Right atrium auricular region (tissue), 2 donors: ENCODE measurements at places on chromosomes 3 and 15. TPM values are rescaled to one million over a fixed set of nuclear protein-coding genes. Genes with fewer than 3 reads are reported as not detected.

The MORC1 gene
- total RNA-seq: not detected

The GRM7 gene
- total RNA-seq: not detected

DNA sequence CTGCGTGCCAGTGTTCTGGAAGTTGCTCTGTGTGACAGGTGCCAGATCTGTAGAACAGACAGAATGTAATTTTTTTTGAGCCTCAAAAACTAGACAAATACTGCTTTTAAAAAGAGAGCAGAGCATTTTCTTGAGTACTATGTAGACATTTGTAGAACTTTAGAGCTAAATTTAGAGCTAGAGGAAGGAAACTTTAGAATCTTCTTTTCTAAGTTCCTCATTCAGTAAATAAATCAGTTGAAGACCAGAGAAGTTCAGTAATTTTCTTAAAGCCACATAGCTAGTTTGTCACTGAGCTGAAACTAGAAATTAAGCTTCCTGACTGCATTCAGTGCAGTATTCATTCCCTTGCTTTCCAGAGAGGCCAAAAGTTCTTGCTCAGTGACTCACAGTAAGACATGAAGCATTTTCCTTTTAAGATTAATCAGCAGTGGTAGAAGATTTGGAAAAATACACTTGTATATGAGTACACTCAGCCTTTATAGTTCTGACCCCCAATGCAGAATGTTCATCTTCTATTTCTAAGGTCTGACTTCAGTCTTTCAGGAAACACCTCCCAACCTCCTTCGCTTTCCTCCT is 83.6 kb upstream of the TSEN2 start:
- DNase-seq: no peak
- H3K27ac ChIP-seq: no peak overlapping the region
- H3K4me1 ChIP-seq: no peaks in the 10 kb centered on the region
- H3K4me3 ChIP-seq: no peak overlapping the region
- no peaks in the 10 kb centered on the region for H3K27me3 ChIP-seq

DNA sequence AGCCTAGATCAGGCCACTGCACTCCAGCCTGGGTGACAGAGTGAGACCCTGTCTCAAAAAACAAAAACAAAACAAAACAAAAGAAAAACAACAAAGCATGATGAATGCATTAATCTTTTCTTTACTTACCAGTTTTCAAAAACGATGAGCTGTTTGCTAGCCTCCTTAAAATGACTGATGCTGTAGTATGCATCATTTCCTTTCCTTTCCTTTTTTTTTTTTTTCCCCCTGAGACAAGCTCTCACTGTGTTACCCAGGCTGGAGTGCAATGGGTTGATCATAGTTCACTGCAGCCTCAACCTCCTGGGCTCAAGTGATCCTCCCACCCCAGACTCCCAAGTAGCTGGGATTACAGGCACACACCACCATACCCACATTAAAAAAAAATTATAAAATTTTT is 202.0 kb downstream of the ADAMTSL3 start:
- no peaks in the 10 kb centered on the region for H3K27me3 ChIP-seq
- H3K27ac ChIP-seq: no peak overlapping the region
- no peak for DNase-seq

DNA sequence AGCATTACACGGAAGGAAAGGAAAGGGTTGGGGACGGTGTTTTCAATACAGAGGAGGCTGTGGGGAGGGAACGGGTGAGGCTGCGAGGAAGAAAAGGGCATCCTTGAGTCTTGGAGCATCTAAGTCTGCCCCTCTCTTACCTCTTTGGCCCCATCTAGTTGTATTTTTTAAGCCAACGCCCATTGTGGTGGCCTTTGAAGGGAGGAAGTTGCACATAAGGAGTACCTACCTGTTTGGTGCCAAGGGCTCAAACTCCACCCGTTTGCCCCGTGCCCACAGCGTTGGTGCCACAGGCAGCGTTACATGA is 146.1 kb upstream of the UMPS start:
- H3K27me3 ChIP-seq: no peaks in the 10 kb centered on the region
- no peak for DNase-seq
- no peaks in the 10 kb centered on the region for H3K4me1 ChIP-seq
- peak overlapping the region; percentile 90 for H3K27ac ChIP-seq
- no peaks in the 10 kb centered on the region for H3K36me3 ChIP-seq

The MAP1A gene
- 39.3 TPM for total RNA-seq

The SYNPR gene
- total RNA-seq: 8.3 TPM

DNA sequence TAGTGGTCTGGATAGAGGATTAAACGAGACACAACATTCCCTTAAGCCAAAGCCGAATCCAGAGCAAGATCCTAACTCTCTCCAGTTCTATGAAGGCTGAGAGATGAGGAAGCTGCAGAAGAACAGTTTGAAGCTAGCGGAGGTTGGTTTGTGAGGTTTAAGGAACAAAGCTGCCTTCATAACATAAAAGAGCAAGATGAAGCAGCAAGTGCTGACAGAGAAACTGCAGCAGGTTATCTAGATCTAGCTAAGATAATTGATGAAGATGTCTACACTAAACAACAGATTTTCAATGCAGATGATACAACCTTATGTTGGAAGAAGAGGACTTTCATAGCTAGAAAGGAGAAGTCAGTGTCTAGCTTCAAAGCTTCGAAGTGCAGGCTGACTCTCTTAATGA is 14.8 kb upstream of the GASK1A start:
- no peak for DNase-seq
- no peaks in the 10 kb centered on the region for H3K4me1 ChIP-seq
- no peaks in the 10 kb centered on the region for H3K27me3 ChIP-seq

- H3K36me3 ChIP-seq: no peaks in the 10 kb centered on the region
- no peaks in the 10 kb centered on the region for H3K27me3 ChIP-seq
- H3K27ac ChIP-seq: no peak overlapping the region
- H3K4me3 ChIP-seq: no peak overlapping the region
Observed at GRCh38 chr15:27062951-27063350, 92.0 kb downstream of the GABRG3 start.

DNA sequence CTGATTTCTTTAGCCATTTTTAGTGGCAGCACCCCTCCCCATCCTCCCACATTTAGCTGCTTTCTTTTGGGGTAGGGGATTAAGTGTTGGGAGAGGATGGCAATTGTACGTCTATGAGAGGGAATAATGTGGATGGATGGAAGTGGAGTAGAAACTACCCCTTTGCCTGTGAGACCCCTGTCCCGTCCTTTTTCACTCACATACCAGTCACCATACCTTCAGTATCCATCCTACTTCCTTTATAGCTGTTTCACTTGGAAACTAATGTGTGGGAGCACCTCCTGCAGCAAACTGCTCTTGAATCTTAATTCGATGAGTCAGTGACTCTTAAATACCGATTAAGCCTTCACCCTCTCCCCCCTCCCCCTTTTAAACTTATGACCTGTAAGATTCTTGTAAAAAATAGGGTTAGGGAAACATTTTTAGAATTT is 730 bp downstream of the SPRED1 start:
- no peaks in the 10 kb centered on the region for H3K27me3 ChIP-seq
- H3K36me3 ChIP-seq: no peaks in the 10 kb centered on the region
- no peaks in the 10 kb centered on the region for H3K4me1 ChIP-seq
- H3K4me3 ChIP-seq: peak overlapping the region; percentile 92
